ENCODE measurements at places on chromosomes 4 and X.

GRCh38 chr4:4333265-4333706 lies 43.2 kb downstream of the ZBTB49 start:
- DNase-seq = no peak

DNA sequence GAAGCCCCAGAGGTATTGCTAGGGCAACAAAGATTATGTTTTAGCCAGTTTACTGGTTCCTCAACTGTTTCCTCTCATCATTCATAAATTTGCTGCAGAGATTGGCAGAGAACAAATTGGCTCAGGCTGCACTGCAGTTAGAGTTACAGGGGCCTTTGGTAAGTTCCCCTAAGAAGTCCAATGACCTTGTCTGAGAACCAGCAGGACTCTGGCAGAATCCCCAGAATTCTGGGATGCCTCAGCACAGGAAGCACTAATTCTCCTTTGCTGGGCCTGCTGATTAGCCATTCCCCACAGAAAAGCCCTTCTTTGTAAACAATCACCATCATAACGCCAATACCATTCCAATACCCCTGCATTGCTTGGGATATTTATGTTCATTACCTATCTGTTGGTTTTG lies 151.3 kb downstream of the USP46 start:
- no peak for DNase-seq

GRCh38 chr4:90025248-90025647 lies 101.9 kb upstream of the CCSER1 start:
- DNase-seq = no peak

- DNase-seq = no peak
These were observed 30.2 kb downstream of the BEND4 start for GRCh38 chr4:42122237-42122636.

GRCh38 chr4:123974386-123975149 lies 578.0 kb downstream of the SPRY1 start:
- DNase-seq = no peak

DNA sequence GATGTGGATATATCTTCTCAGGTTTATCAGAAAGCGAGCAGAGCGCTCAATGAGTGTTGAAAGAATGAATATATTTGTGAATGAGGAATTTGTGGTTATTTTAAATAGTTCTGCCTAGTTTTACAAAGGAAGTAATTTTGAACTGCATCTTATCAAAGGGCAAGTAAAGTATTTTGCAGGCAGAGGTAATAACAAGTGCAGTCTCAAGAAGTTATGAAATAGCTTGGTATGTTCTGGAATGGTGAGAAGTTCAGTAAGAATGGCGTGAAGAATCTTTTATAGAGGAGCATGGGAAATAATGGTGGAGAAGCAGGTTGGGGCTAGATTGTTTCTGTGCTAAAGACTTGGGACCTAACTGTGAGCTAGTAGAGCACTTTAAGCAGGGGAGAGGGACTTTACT lies 10.9 kb downstream of the TMA16 start:
- DNase-seq = no peak

- no peak for DNase-seq
These were observed 236.1 kb downstream of the SPRY1 start for GRCh38 chr4:123632693-123633030.

DNA sequence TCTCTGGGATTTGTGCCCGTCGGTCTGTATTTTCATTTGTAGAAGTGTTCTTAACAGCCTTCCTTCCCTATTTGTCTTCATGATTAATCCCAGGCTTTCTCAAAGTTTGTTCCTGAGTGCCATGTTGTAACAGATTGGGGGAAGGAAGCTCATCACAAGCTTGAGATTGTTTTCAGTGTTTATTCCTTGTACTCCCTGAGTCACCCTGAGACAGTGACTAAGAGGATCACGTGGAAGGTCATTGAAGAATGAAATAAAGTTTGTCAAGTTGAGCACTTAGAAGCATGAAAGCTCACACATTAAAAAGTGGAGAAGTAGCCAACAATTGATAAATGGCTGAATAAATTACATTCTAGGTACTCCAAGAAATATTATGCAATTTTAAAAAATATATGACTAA lies 153.5 kb upstream of the FAM241A start:
- no peak for DNase-seq

DNA sequence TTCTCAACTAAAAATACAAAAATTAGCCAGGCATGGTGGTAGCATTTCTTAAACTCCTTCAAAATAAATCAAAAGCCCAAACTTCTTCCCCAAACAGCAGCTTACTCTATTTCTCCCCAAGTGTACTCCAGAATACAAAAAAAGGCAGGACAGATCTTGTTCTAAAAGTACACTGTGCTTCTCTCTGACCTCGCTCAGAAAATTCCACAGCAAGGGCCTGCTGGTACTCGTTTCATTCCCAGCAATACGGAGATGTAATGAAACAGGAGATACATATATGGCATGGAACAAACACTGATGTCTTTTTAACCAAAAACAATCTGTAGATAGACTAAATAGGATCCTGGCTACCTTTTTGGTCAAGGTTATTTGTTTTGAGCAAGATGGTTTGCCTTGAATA lies 25.2 kb downstream of the MAP7D2 start:
- DNase-seq = no peak

DNA sequence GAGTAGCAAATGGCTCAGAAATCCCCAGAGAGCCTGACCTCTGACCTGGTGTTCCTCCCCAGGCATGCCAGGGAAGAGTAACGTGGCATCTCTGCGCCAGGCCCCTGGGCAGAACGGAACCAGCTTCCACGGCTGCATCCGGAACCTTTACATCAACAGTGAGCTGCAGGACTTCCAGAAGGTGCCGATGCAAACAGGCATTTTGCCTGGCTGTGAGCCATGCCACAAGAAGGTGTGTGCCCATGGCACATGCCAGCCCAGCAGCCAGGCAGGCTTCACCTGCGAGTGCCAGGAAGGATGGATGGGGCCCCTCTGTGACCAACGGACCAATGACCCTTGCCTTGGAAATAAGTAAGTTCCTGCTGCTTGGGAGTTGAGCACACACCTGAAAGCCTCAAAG lies 83.4 kb upstream of the PACRGL start:
- DNase-seq = no peak

GRCh38 chr4:100797791-100798190 lies 280.0 kb upstream of the EMCN start:
- DNase-seq = no peak

- DNase-seq = no peak
These were observed 54.7 kb downstream of the SLAIN2 start for GRCh38 chr4:48396043-48396442.

DNA sequence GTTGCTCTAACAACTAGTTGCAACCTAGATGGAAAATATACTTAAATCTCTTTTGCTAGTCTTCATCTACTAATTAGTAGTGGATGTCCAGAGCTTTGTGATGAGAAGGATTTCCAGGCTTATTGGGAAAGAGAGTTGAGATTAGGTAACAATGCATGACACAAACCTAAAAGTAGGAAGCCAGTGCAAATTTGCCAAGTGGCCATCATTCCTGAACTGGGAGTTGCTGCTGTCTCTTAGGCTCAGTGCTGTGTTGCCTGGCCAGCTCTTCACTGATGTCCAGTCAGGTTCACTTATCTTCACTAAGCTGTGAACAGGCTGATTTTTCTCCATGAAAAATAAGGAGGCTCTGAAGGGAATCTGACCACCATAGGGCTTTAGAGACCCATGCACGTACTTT lies 105.6 kb upstream of the AMOT start:
- no peak for DNase-seq

DNA sequence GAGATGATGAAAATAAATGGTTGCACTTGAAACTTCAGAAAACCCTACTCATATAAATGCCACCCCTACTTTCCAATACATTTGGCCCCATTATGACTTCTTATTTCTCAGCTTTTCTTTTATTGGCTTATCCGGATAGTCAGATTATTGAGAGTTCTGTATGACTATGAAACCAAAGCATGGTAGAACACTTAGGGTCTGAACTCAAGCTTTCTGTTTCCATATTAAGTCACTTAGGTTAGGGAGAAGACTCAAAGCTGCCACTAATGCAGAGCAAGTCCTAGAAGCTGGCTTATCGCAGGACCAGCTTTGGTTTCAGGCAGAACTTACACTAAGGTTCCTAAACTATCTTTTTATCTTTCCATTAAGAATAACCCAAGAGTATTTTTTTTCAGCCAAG lies 229.9 kb upstream of the CPEB2 start:
- no peak for DNase-seq

DNA sequence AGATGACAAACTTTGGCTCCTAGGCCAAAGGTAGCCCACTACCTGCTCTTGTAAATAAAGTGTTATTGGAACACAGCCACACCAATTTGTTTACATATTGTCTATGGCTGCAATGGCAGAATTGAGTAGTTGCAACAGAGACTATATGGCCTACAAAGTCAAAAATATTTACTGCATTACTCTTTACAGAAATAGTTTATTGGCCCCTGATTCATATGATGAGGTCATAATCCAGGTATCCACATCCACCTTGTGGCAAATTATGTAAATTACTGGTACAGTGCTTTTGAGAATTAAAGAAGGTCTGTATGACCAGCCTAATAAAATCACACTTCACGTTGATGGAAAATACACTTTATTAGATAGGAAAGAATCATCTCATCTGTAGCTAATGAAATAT lies 337.0 kb upstream of the DDX53 start:
- no peak for DNase-seq

DNA sequence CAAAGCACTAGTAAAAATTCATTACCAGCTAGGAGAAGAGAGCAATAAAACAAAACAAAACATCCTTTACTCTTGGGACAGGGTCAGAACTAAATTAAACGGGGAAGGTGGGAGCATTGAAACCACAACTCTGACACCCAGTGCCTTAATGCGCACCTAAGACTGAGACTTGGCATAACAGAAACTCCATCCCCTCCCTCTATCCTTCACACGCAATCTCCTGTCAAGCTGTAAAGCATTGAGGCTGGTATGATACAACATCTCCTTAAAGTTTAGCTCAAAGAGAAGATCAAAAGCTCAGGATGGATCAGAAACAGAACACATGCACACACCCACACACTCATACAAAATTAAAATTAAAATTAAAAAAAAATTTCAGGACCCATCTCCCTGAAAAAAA lies 951.3 kb downstream of the STIM2 start:
- no peak for DNase-seq

DNA sequence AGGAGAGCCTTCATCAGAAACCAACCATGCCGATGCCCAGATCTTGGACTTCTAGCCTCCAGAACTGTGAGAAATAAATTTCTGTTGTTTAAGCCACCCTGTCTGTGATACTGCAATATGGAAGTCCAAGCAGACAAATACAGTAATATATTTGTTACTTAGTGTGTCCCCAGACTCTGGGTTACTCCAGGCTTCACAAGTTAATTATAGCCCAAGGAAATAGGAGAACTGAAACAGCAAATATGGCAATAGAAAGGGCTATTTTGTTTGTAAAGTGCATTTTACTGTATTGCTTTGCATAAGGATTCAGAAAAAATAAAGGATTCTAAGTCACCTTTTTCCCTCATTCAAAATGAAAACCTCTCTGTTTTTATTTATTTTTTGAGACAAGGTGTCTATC lies 15.7 kb downstream of the TIGD4 start:
- DNase-seq = no peak

All from stimulated activated CD8-positive, alpha-beta memory T cell treated with anti-CD3 and anti-CD28 coated beads, Interleukin-2, amount 100 ng/mL, for 1 hour (primary cell).